CD4-positive, alpha-beta memory T cell (primary cell): ENCODE measurements at places on chromosomes 2 and 18.

DNA sequence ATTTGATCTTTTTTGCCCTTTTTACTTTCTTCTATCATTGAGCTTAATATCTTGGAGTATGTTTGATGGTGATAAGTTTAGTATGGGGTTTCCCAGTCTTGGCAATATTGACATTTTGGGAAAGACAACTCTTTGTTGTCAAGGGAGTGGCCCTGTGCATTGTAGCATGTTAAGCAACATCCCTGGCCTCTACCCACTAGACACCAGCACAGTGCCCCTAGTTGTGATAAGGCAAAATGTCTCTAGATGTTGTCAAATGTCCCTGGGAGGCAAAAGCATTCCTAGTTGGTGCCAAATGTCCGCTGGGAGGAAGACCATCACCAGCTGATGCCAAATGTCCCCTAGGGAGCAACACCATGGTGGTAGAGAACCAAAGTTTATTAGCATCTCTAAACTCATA is 28.2 kb downstream of the GULP1 start:
- DNase-seq, result no peak

DNA sequence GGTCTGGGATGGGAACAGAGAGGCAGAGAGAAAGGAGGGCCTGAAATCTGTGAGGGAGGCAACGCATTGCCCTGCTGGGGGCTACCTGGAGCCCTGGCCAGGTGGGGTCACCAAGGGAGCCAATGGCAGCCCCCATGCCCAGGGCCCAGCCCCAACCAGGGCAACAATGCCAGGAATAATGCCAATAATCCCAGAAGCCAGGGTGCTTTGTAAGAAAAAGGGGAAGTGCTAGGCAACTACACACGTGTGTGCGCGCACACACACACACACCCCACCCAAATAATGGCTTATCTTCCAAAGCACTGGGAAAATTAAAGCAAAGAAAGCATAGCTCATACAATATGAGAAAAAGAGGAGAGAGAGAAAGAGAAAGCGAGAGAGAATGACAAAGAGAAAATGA is 7.0 kb upstream of the CLEC4F start:
- no peak for DNase-seq

DNA sequence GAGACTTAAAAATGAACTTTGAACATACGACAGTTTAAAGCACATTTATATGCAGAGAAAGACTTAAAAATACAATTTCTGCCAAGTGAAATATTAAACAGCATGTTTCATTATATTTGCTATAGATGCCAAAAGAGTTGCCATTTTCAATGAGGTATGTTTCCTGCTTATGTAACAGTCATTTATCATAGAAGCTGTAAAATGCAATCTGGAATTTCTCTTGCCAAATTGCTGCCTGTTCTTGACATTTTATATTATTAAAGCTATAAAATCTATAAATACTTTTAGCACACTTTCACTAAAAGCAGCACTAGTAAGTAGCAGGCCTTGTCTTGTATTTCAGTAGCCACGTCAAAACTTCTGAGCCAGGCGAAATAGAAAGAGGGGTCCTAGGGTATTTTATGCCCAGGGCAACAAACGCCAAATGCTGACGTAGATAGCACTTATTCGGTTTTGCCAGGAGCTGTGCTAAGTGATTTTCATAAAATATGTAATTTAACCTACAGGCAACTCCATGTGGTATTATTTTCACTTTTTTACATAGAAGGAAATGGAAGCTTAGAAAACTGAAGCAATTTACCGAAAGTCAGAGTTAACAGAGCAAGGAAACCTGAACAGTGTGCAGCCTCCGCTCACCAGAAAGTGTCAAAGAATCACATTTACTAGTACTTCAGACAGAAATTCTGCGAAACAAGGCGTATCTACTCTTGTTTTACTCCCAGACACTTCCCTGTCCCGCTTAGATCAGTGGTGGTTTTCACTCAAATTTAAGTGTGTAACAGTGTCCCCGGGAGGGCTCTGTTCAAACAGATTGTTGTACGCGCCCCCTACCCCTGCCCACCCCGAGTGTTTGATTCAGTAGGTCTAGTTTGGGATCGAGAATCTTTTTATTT is 1.2 kb upstream of the CYP20A1 start:
- DNase-seq, result no peak

DNA sequence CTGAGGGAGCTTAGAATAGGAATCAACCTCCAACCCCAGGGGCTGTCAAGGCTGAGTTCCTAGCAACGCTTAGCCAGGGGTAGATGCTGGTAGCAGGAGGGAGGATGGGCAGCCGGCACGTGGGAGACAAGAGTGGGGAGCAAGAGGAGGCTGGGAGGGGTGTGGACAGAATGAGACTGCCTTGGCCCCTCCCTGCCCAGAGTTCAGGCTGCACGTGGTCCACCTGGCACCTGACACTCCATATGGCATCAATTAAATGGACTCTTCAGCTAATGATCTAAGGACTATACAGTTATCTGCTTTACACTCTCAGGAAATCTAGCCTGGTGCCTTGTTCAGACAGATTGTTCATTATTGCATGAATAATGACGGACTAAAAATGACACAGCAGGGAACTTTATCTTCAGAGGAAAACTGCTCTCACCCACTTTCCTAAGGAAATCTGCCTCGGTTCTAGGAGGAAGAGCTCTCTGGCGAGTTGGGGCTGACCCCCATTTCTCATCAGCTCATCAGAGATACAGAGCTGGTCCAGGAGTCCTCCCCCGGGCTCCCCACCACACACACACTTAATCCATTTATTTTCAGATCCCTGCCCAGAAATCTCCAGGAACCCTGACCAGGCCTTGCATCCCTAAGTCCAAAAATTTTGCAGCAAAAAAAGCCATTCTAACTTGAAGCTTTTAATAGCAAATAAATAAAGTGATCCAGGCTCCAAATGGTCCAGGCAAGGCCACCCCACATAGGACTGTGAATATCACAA is 102.1 kb upstream of the CDC42EP3 start:
- DNase-seq, result no peak

GRCh38 chr18:43514747-43515146 is 237.5 kb upstream of the SYT4 start:
- no peak for DNase-seq

DNA sequence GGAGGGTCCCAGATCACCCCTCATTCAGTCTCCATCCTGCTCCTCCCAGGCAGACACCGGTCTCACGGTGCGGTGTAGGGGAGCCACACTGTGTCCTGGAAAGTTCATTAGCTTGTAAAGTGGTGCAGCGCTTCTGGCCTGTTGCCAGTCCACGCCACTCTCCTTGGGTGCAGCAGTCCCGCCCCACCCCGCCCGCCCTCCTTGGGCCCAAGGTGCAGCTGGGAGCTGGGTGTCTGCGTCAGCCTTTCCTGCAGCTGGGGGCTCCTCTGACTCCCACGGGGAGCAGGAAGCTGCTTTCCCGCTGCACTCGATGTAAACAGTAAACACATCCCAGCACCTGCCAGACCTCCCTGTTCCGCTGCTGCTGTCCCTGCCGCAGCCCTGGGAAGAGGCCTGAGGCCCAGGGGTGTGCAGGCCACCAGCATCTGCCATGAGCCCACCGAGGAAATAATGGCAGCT is 53.8 kb upstream of the ASB18 start:
- no peak for DNase-seq

DNA sequence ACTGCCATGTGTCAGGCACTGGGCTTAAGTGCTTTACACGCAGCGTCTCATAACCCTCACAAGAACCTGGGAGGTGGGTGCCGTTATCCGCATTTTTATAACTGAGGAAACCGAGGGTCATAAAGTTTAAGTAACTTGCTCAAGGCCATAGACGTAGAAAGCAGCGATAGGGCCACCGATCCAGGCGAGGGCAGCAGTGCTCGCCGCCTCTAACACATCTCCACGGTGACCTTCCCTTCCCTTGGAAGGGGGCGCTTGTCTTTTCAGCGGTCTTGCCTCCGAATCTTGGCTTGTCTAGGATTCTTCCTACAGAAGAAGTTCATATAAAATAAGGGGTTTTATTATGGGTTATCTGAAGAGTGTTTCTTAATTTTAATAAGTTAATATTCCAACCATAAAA is 186.6 kb downstream of the GBX2 start:
- no peak for DNase-seq

DNA sequence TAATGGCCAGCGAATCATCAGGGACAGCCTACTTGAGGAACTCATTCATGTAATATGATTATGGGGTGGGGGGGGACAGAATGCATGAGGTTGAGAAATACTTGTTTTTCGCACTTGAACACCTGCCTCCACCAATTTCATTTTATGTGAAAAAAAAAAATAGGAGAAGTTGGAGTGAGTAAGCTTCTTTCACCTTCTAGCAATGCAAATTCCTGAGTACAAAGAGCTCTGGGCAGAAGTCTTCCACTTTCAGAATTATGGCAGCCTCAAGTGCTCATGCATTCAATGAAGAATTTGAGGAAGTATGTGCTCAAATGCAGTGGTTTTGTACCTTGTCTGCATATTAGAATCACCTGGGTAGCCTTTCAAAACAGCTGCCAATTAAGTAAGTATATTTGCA is 40.1 kb upstream of the GPD2 start:
- DNase-seq, result no peak

DNA sequence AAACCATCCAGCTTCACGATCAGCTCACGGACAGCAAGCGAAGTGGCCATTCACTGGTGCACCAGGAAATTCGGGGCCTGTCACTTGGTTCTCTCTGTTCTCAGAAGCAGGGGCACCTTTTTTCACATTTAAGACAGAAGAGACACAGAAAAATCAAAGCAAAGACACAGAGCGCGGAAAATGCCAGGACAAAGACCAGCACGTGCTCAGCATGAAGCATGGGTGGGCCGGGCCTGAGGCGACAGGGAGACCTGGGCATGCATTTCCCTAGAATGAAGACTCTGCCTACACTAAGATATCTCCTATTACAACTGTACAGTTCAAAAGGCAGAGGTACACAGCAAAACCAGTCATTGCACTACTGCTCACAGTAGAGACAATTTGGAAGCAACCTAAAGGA is 117.4 kb upstream of the ID2 start:
- DNase-seq, result no peak

- DNase-seq, result no peak
These were observed 108.7 kb downstream of the GFPT1 start for GRCh38 chr2:69278366-69278765.

GRCh38 chr18:49778826-49779465 is 34.4 kb downstream of the ACAA2 start:
- no peak for DNase-seq

GRCh38 chr2:134717286-134718022 is 1.3 kb downstream of the TMEM163 start:
- DNase-seq, result no peak

GRCh38 chr2:23320058-23320457 is 64.9 kb upstream of the KLHL29 start:
- no peak for DNase-seq

DNA sequence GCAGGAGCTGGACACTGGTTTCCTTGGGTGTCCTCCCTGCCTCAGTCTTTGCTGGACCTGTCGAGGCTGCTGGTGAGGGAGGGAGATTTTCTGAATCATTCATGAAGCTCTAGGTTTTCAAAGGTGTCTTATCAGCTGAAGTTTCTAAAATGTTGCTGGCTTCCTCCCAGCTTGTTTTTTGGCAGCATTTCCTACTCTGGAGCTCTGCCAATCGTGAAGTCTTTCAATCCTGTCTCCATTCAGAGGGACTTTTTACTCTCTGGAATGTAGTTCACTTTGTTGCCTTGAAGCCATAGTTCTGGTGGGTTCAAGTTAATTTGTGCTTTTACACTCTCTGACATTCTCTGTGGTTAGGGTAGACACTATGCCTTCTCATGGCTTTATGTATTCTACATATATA is 23.9 kb downstream of the SNTG2 start:
- no peak for DNase-seq

GRCh38 chr18:21803495-21803894 is 62.9 kb downstream of the MIB1 start:
- DNase-seq, result no peak
